ENCODE measurements at places on chromosomes 2 and 18.

GRCh38 chr18:49045585-49045984, 94.8 kb upstream of the SMAD7 start:
- no peak for DNase-seq

DNA sequence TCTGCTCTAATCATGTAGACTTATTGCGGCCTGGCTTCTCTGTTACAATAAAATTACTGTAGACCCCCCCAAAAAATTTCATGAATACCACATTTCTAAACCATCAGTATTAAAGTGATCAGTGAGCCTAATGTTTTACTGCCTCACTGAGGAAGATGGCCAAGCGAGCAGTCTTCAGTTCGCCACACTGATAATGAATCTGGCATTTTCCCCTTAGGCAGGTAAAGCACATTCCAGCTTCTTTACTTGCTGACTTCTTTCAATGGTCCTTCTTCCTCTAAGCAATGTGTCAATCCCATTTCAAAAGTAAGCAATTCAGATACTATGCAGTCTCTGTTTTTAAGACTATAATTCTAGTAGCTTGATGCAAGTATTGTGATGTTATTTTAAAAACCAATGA, 137.6 kb downstream of the LAMA1 start:
- DNase-seq = no peak

- DNase-seq = no peak
Measured at GRCh38 chr2:48205137-48205798, 299.0 kb upstream of the FBXO11 start.

DNA sequence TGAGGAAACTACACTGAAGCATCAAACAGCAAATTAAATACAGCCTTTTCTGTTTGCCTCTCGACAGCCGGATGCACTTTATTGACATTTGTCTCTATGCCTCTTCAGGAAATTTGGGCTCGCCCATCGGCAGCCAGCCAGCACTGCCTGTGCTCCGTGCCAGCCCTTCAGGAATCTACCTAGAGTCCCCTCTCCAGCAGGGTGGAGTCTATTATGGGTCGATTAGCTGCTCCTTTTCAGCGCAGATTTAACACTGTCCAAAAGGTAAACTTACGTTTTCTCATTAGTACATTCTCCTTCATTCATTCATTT, 91.5 kb downstream of the MYCN start:
- no peak for DNase-seq

GRCh38 chr2:181164699-181165098, 184.3 kb downstream of the UBE2E3 start:
- DNase-seq = no peak
